ENCODE measurements at places on chromosomes 11 and 22. TPM values are rescaled to one million over a fixed set of nuclear protein-coding genes. Genes with fewer than 3 reads are reported as not detected.

HEPACAM gene
- 6.9 TPM for total RNA-seq

GRCh38 chr22:29873943-29874342, 9.0 kb upstream of the MTMR3 start:
- DNase-seq: no peak

SYCE3 gene
- total RNA-seq: not detected

GRCh38 chr11:43942662-43943371, 380 bp downstream of the C11orf96 start:
- peak; percentile 60 for DNase-seq

GSTT2B gene
- total RNA-seq: 2.0 TPM

- DNase-seq: no peak
Measured at GRCh38 chr22:37115032-37115431, 5.5 kb upstream of the TMPRSS6 start.

FGF3 gene
- total RNA-seq: not detected

- peak; percentile 33 for DNase-seq
Measured at GRCh38 chr11:124761301-124762104, 587 bp downstream of the ESAM start.

RAPSN gene
- not detected for total RNA-seq

PRAME gene
- not detected for total RNA-seq

DNA sequence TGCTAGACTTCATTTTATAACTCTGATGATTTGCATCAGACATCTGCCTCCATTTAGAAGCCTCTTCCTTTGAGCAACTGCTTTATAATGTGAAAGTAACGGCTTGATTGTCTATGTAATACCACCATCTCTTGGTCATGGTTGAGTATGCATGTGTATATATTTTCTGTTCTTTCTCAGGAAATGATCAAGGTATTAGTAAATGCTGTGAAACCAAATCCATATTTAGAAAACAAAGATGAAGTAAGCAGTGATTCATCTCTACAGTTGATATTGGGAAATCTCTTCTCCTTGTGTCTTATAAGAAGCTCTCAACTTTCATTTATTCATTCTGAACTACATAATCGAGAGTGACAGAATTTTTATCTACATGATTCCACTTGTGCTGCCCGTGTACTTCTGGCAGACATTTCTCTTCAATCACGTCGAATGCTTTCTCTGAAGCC, 104.6 kb upstream of the ANO3 start:
- no peak for DNase-seq

DNA sequence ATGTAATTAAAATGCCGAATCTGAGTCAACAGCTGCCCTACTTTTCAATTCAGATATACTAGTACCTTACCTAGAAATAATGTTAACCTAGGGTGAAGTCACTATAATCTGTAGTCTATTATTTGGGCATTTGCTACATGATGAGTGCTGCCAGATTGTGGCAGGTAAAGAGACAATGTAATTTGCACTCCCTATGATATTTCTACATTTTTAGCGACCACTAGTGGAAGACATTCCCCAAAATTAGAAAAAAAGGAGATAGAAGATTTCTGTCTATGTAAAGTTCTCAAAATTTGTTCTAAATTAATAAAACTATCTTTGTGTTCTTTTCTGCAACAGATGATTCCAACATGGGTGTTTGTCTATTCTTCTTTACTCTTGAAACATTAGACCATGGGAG, 14.1 kb downstream of the MS4A1 start:
- no peak for DNase-seq

GRCh38 chr11:7890417-7891172, 40.5 kb downstream of the OR10A6 start:
- no peak for DNase-seq

DNA sequence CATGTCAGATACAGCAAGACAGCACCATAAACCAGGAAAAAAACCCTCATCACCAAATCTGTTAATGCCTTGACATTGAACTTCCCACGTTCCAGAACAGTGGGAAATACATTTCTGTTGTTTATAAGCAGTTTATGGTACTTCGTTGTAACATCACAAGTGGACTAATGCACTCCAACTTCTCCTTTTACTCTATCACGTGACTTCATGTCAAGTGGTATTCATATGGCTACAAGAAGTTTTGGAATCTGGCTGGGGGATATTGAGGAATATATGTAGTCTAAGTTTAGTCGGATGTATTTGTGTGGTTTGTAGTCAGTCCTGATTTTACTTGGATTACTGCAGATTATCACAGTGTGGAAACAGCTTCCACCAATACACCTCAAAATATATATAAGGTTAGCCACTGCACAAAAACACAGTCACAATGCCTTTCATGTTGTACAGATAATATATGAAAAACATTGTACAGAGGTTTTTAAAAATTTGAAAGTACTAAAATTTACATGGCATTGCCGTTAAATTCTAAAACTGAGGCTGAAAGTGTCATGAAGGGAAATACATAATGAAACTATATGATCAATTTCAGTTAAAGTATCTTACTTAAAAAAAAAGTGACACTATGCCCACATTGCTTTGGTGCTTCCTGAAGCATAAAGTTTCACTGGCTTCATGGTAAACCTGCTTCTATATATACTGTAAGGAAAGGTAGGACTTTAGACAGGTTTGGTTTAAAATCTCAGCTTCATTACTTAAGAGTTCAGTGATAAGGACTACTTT, 134.1 kb downstream of the CASP12 start:
- DNase-seq: no peak

DNA sequence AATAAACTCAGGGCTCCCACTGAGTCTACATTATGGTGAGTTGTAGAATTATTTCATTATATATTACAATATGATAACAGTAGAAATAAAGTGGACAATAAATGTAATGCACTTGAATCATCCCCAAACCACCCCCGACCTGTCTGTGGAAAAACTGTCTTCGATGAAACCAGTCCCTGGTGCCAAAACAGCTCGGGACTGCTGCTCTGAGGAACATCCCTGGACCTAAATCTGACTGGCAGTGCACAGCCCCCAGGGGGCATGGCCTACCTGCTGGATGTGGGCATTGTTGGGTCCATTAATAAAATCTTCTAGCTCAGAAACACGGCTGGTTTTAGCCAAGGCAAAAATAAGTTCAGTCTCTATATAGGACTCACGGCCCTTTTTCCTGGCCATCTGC, 29.3 kb upstream of the SLC25A1 start:
- no peak for DNase-seq

DNA sequence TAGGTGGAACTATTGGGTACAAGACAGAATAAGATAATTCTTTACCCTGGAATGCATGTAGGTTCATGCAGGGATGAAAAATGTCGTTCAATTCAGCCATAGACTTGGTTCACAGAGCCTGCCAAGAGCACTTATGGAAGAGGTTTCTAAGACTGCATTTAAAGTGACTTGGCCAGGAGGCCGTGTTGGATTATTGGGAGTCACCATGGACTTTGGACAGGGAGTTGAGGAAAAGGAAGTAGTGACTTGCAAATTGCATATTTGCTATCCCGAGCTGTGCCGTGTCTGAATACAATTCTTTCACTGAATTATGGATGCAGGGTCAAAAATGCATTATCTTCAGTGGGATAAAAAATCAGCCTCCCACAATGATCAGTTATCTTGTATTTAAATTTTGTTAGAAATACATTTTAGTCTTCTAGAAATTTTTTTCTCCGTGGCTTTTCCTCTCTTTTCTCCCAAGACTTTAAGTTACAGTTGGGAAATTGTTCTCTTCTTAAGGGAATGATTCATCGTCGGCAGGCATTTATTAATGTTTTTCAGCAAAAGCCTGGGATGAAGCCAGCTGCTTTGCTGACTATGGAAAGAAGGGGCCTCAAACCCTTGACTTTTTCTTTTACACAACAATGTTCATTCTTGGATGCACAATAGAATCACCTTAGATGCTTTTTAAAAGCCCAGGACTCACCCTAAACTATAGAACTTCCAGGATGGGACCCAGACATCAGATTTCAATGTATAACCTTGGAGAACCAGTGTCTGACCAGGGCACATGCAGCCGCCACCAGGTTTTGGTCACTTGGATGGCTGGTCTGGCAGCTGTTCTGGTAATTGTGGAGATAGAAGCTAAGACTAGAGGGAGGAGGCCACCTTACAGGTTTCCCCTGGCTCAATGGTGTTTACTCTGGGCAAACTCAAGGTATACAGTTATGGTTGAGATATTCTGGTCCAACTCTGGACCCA, 70.8 kb downstream of the FAT3 start:
- DNase-seq: no peak

IL17RA gene
- 2.0 TPM for total RNA-seq

DNA sequence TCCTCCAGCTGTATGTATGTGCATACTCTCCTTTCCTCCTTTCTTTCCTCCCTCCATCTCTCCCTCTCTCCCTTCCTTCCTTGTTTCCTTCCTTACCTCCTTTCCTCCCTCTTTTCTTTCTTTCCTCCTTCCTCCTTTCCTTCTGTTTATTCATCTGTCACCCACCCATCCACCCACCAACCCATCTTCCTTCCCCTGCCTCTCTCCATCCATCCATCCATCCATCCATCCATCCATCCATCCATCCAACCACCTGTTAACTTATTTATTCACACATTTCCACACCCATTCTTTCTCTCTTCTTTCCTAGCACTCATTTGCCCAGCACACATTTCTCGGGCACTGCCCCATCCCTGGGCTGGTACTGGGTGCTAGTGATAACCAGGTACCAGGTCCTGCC, 443.9 kb downstream of the MIAT start:
- DNase-seq: no peak

DNA sequence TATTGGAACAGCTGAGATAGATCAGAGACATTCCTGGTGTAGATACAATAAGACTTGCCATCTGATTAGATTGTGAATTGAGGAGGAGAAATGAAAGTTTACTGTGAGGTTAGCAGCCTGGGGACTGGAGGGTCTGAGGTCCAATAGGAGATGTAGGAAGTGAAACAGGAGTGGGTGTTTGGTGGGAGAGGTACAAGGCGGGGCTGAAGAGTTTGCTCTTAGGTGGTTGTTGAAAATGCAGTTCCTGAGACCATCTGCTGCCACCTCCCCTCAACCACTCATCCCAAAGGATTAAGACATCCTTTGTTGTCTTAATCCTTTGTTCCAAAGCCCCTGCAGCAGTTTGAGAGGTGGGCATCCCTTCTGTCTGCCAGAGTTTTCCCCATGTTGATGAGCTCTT, 14.8 kb downstream of the PIWIL4 start:
- no peak for DNase-seq

PATE2 gene
- 0.82 TPM for total RNA-seq

- DNase-seq: no peak
Measured at GRCh38 chr22:42086051-42086450, 4.5 kb downstream of the NDUFA6 start.

Data from frontal cortex (tissue), 4 donors.